Stimulated activated CD8-positive, alpha-beta memory T cell treated with anti-CD3 and anti-CD28 coated beads, Interleukin-4, amount 100 ng/mL, for 4 hours (primary cell): ENCODE measurements at places on chromosomes 11 and 22.
A peak's percentile ranks its signal among the peaks of the same experiment; 100 is the strongest.

GRCh38 chr11:64724863-64725532 is 2.0 kb upstream of the NRXN2 start:
- DNase-seq, result no peak

GRCh38 chr22:47376901-47377505 is 614.6 kb downstream of the TBC1D22A start:
- DNase-seq, result no peak

GRCh38 chr11:90321018-90321417 is 98.2 kb upstream of the CHORDC1 start:
- DNase-seq, result no peak

GRCh38 chr22:20060700-20061480 is 19.2 kb upstream of the DGCR8 start:
- DNase-seq, result no peak

DNA sequence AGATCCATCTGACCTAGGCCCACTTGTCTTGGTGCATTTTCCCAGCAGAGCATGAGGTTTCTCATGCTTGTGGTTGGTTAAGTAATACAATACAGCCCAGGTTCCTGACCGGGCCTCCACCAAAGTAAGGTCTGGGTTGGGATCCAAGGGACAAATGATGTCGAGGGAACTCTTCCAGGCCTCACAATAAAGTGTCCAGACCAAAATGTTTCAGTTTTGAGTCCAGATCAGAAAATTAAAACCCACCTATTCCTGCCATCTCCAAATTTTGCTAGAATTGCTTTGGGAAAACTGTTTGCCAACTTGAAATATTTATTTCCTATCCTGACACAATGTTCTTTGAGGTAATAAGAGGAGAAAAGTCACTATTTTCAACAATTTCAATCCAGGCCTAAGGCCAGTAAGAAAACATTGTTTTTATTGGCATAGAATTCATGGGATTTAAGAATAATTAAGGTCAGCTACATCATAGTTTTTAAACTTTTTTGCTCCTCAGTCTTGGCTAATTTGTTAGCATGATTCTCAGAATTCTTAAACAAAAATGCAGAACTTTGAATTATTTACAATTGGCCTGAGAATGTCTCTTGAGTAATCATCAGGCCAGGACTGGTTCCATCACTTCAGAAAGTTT is 51.4 kb downstream of the ME3 start:
- no peak for DNase-seq

GRCh38 chr22:50269970-50270665 is at the start of gene MAPK11:
Gene MAPK11 (minus strand): TSS chr22:50270380. CDS start chr22:50270292, 88 bp downstream.
- DNase-seq, result peak; percentile 65

- no peak for DNase-seq
Observed at GRCh38 chr11:34501500-34501899, 12.1 kb downstream of the ELF5 start.

GRCh38 chr22:19674129-19674928 is 40.0 kb upstream of the SEPTIN5 start:
- DNase-seq, result no peak

DNA sequence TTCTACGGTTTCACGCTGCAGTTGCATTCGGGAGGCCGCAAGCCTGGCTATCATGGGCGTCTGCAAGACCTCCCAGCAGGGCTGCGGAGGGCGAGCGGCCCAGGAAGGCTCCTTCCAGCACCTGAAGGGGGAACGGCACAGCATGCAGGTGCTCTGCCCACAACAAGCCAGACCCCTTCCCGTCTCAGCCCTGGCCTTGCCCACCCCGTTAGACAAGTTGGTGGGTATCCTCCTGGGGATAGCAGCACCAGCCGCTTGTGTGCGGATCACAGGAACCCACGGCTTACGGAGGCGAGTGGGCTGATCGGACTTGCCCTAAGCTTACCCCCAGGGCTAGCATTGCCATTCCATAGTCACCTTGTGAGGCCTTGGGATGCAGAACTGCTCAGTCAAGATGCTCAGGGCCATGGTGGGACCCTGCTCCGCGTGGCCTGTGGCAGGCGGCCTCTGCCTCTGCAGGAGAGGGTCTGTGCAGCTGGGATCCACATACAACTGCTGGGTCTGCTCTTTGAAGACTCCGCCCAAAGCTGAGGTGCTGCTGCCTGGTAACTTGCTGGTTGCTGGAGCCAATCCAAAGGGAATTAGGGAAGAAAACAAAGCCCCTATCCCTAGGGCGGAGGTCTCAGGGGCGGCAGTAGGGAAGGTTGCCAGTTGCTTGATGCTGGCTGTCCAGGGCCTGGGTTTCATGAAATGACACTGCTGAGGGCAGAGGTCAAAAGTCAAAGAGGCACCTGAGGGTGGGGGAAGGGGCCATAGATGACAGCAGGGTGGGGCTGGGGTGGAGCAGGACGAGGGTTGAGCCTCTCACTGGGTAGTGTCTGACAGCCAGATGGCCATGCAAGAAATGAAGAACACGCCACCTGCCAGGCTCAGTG is 1.4 kb upstream of the OSBPL5 start:
- DNase-seq, result no peak

DNA sequence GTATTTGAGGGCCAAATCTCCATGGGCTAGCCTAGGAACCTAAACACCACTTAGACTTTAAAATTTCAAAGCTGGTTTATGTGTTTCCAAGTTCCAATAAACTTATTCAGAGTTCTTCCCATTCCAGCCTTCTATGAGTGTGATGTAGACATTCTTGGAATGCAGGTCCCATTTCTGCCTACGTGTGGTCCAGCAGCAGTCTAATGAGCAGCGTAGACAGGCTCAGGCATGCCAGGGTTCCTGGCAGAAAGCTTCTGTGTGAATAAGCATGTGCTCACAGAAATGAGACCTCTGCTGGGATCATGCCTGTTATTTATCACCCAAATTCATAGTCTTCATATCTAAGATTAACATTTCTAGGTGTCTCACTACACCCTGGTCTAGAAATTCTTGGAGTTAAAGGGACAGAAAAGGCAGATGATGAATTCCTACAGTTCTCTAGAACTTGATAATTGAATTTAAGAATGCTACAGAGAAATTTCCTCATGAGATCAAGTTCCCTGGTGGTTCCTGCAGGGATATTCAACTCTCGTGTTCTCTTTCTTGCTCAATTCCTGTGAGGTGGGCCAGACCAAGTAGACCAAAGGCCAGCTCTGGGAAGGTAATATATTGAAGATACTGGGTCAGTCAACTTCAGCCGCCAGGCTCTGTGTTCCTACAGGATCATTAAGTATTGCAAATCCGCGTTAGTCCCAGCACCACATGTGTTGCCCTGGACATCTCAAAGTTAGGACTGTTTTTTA is 17.6 kb downstream of the RNF185 start:
- no peak for DNase-seq

DNA sequence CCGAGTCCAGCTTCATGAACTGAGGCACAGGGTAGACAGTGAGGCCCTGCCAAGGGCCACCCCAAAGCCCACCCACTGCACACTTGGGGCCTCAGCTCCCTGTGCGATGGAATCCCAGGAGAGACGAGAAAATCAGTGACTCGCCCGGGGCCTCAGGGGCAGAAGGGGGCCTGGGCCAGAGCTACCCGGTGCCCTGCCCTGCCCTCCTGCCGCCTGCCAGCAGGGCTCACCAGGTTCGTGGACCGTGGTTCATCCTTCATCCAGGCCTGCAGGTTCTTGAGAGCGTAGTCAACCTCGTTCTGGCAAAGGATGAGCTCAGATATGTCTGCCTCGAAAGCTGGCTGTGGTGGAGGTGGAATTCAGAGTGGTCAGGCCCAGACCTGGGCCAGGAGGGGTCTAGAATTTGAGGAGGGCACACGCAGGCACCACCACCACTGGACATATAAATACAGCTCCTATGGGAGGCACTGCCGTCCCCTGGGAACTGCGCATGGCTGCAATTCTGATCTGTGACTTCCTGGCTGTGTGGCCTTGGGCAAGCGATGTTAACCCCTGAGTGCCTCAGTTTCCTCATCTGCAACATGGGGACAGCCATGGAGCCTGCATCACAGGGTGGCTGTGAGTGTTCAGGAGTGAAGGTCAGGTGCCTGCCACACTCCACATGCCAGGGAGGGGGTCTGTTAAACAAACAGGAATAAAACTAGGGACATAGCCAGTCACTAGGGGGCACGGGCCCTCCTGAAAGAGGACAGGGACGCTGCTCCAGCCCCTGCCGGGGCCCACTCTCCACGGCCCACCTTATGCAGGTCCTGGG is 7.5 kb downstream of the ALDH3B2 start:
- DNase-seq, result no peak

DNA sequence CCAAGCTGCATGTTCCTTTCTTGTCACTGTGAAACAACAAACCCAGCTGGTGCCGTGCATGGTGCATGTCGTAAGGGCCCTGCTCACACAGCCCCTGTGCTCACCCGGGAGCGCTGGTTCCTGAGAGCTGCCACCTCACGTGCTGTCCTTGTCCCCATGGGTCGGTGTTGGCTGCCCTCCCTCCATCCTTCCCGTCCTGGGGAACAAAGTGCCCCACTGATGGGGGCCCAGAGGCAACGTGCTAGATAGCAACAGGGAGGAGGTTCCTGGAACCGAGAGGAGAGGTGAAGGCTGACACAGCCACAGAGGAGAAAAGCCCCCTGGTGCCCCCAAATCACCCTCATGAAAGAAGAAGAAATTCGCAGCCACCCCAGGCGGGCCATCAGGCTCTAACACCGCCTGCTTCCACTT is 56.6 kb upstream of the SLC22A12 start:
- DNase-seq, result no peak

DNA sequence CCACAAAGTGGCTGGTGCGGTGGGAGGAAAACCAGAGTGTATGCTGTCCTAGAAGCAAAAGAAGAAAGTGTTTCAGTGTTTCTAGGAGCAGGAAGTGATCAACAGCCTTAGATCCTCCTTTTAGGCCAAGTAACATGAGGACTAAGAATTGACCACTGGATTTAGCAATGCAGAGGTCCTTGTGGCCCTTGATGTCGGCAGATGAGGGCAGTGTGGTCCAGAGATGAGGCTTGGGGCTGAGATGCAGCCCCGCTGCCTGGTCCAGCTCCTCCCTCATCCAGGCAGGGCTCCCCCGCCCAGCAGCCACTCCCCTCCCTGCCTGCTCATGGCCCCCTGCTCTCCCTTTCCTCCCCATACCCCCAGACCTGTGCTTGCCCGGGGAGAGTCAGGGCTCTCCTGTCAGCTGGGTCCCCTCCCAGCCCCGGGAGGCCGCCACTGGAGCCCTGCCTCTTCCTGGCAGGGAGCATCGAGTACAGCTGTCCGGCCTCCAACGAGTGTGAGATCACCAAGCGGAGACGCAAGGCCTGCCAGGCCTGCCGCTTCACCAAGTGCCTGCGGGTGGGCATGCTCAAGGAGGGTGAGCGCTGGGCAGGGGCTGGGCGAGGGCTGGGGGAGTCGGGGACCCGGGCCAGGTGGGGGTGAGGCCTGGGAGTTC is 3.7 kb downstream of the TRMT112 start:
- no peak for DNase-seq

DNA sequence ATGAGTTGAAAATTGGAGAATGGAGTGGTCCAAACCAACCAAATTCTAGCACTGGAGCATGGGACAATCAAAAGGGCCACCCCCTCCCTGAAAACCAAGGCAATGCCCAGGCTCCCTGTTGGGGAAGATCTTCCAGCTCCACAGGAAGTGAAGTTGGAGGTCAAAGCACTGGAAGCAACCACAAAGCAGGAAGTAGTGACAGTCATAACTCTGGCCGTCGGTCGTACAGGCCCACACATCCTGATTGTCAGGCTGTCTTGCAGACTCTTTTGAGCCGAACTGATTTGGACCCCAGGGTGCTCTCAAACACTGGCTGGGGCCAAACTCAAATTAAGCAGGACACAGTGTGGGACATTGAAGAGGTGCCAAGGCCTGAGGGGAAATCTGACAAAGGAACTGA is 80.5 kb upstream of the ADSL start:
- no peak for DNase-seq

GRCh38 chr11:61688365-61689163 is 8.4 kb downstream of the DAGLA start:
- no peak for DNase-seq

- DNase-seq, result no peak
Observed at GRCh38 chr11:79040348-79040747, 400.5 kb downstream of the TENM4 start.

DNA sequence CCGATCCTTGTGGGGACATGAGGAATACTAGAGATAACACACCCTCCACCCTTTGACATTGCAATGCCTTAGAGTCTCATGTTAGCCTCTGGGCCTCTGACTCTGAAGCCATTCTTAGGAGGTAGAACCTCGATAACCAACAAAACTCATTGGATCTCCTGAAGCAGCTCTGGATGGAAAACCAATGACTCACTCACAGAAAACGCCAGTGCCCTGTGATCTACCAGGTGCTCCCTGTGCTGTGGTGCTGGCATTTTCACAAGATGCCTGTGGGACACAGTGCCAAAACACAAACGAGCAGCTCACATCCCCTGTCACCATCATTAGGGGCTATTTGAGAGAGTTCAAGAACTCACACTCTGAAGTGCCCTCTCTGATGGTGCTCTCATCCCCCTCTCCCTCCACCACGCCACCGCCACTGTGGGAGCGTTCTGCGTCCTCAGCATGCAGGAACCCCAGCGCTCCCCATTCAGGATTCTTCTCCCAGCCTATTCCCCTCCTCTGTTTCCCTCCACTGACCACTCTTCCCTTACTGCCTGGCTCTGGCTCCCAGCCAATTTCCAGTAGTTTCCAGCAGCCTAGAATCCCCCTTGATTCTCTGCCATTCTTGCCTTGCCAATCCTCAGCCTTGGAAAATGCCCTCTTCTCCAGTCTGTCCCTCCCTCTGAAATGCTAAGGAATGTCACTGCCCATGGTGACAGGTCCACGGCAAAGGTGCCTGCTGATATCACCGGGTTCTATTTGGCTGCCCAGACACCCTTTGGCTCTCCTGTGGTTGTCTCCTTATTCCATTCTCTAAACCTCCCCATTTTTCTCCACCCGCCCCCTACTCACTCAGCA is 4.7 kb upstream of the POLD4 start:
- DNase-seq, result no peak

GRCh38 chr11:72609476-72609875 is 64.7 kb downstream of the PDE2A start:
- no peak for DNase-seq

GRCh38 chr11:14417617-14418374 is 58.8 kb upstream of the RRAS2 start:
- DNase-seq, result no peak

- no peak for DNase-seq
Observed at GRCh38 chr11:19168090-19168489, 33.7 kb downstream of the CSRP3 start.

DNA sequence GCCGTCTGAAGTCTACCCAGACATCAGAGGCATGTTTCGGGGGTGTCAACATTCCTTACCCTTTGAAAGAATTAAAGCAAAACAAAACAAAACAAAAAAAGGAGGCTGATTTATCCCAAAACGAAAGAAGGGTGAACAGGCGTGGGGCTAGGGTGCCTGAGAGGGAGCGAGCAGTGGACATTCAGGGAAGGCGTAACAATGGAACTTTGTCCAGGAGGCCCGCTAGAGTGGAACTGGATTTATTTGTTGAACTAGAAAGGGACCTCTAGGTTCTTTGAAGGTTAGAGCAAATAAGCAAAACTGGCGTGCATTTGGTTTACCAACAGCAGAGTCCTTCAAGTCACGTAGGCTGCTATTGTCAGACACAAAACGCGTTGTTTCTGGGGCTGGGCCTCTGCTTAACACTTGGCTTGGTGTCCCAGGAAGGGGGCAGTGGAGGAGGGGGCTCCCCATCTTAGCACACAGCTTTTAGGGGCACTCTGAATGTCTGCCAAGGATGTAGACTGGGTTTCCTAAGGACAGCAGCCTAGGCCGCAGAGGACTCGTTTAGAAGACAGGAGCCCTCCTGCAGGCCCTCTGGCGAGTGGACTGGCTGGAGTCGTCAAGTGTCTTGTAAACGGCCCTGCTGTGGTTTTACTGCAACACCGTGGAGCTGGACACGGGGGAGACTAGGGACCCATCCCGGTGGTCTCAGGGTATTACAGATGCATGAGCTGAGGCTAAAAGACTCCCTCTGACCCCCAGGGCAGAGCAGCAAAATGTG is 203.7 kb upstream of the SORL1-AS1 start:
- DNase-seq, result no peak
